ENCODE measurements at places on chromosomes 12 and 14.

DNA sequence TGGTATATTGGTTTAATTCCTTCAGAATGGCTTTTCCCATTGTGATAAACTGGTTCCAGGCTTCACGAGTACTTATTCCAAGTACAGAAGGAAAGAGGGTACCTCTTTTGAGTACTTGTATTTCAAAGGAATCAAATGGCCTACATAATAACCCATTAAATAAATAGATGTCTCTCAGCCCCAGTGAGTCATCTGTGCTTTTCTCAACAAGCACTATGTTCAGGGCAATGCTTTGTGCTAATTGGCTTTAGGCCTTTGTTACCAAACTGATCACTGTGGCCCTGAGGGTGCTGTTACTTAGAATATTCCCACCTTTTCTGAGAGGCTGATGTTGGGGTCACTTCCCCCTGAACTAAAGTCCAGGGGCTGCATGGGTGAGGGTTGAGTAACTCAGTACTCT, 107.1 kb downstream of the LRRK2 start:
- DNase-seq, result no peak

GRCh38 chr14:103697603-103698379, 17.5 kb downstream of the XRCC3 start:
- peak; percentile 80 for DNase-seq

DNA sequence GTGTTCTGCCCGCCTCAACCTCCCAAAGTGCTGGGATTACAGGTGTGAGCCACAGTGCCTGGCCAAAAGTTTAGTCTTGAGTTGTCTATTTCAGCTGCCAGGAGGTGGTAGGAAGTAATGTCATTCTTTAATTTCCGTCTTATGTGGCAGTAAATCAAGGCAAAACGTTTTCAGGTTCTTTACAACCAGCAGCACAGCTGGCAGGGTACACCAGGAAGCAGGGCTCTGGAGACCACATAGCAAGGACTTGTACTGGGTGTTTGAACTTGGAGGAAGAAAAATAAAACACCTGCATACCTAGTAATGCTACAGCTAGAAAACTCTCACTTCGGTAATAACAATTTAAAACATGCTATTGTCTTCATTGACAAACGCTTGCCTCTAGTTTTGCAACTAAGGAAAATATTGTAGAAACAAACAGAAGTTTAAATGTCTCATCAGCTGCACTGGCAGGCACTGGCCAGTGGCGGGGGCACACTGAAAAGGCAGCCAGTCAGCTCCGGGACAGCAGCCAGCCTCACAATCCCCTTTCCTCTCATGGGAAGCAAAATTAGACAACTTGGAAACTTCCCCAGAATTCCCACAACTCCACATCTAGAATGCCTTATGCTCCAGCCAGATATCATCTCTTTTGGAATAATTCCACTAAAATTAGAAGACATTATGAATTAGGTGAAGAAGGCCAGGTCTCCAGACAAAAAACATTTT, 72.2 kb downstream of the CLIP1 start:
- DNase-seq, result no peak

DNA sequence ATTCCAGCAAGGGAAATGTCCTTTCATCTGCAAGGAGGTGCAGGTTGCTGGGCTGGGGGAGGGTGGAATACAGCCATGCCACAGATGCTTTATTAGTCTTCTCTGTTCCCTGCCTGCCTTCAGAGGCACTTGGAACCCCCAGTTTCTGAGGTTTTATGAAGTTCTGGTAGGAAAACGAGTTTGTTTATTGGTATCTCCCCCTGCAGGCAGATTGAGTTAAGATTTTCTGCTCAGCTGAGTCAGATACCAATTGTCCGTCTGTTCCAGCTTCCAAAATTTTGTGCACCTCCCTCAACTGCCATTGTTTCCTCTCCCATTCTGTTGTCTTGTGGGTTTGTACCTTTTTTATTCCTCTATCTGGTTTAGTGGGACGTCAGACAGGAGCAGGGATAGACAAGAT, 155.6 kb downstream of the ETV6 start:
- no peak for DNase-seq

GRCh38 chr12:23816394-23816851, 133.0 kb downstream of the SOX5 start:
- no peak for DNase-seq

- peak; percentile 89 for DNase-seq
These were observed at the start of gene TSPAN9 for GRCh38 chr12:3076730-3077571. TSPAN9 (plus strand) TSS chr12:3077379; CDS start chr12:3201194, 123,815 bp downstream.

DNA sequence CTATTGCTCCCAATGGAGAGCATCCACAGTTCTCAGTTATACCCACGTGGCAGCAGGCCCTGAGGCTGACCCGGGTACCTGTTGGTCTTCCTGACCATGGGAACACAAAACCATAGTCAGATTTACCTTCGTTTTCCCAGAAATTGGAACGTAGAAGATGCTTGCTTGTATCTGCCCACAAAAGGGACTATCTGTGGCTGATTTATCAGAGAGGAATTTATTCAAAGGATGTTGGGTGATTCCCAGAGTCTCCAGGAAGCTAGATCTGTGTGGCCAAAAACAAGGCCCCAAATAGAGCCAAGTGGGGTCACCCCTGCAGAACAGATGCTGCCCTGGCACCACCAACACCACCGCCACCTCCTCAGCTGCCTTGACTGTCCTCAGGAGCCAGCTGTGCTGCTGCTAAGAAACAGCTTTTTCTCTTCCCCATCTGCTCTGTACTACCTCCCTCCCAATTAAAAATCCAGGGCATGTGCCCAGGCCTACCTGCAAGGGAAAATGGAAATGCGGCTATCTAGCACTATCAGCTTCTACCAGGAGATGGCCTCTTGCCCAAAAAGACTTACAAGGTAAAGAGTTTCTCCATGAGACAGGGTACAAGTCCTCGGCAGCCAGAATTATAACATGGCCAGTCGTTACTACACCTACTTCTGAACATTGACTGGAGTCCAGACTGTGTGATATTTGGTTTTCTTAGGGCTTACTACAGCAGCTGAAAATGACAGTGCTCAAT, 128.6 kb upstream of the PLEKHG7 start:
- no peak for DNase-seq

DNA sequence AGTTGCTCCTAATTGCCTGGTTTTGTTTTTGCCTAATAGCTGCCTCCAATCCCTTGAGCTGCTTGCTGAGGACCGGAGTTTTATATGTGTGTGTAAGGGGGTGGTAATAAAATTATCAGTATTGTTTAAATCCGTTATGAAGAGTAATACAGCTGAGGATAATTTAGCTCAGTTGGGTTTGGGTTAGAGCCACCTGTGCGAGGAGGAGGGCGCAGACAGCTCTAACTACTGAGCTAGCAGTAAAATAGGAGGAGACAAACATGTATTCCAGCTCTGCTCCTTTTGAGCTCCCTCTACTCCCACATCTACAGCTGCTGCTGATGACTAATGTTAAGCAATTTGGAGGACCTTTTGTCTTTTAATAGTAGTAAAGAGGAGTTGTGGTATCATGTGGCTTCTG, 61.5 kb downstream of the SPATS2 start:
- no peak for DNase-seq
